A172 (cell line): ENCODE measurements at places on chromosomes 16 and 17.

DNA sequence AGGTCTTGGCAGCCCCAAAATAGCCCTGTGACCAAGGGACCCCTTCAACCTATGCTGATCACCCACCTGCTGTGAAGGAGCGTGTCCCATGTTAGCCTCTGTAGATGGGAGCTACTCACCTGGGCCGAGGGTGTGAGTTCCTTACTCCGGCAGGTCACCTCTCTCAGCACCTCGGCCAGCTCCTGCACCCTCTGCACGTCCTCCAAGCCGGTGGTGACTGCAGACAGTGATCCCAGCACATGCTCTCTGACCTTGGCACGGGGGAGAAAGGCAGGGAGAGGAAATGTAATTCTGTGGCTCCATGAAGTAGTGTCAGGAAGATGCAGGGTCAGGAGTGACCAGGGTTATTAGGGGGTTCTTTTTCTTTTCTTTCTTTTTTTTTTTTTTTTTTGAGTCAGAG is 67.7 kb upstream of the BCO1 start:
- no peak for DNase-seq

GRCh38 chr16:8847145-8847544 is 21.7 kb downstream of the CARHSP1 start:
- DNase-seq, result no peak

- no peak for DNase-seq
Observed at GRCh38 chr17:41760878-41761277, 25.6 kb downstream of the JUP start.

- DNase-seq, result no peak
Observed at GRCh38 chr17:34222722-34223497, 32.2 kb upstream of the CCL2 start.
